ENCODE measurements at places on chromosomes 16 and 17.

DNA sequence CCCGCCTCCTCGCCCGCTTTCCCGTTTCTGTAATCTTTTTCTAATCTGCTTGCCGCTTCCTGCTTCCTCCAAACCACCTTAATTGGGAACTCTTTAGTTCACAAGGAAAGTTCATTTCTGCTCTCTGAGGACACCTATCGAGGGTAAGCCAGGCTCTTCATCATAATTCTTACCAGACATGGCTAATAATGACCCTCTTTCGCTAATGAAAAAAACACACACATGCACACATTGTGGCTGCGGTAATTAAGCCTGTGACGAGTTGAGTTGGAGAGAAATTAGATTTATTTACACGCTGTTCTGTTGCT lies 100.6 kb downstream of the ZNF423 start:
- no peak for DNase-seq

- no peak for DNase-seq
Observed at GRCh38 chr16:46826631-46827030, 4.3 kb downstream of the C16orf87 start.

GRCh38 chr17:5181509-5182305 lies 10.0 kb downstream of the ZNF594 start:
- DNase-seq = no peak

DNA sequence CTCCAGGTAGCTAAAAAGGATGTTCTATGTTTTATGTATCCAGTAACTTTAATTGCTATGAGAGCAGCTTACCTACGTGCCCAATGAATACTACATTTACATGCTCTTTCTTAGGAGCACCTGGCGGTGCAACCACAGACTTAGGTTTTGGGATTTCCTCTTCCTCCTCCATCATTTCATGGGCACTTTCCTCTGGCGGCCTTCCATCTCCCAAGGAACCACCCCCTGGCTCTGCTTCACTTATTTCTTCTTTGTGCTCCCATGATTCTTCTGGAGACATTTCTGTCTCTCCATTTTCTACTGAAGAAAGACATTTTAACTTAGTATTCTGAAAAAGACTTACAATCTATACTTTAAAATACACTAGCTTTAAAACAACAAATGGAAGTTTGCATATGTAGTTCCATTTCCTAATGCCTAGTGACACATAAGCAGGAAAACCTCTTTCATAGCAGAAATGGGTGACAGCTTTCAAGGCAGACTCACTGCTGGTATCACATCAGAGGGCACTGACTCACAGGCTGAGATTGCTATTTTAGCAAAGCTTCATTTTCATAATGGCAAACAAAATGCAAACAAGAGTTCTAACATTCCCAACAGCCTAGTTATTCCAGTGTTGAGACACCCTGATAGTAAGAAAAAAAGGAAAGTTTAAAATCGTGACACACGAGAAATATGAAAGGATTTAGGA lies 19.1 kb downstream of the GSPT1 start:
- no peak for DNase-seq

GRCh38 chr17:57424777-57425188 lies 168.5 kb downstream of the MSI2 start:
- no peak for DNase-seq

- DNase-seq = no peak
Observed at GRCh38 chr17:17710728-17711541, 29.7 kb downstream of the RAI1 start.

- DNase-seq = no peak
Observed at GRCh38 chr17:36594626-36595401, 3.1 kb downstream of the DHRS11 start.

- peak; percentile 4 for DNase-seq
Observed at GRCh38 chr16:83187405-83187804, 560.6 kb downstream of the CDH13 start.
